ENCODE measurements at places on chromosomes 11 and 22.

GRCh38 chr11:72739240-72740059 lies 12.8 kb downstream of the ARAP1 start:
- no peak for DNase-seq

DNA sequence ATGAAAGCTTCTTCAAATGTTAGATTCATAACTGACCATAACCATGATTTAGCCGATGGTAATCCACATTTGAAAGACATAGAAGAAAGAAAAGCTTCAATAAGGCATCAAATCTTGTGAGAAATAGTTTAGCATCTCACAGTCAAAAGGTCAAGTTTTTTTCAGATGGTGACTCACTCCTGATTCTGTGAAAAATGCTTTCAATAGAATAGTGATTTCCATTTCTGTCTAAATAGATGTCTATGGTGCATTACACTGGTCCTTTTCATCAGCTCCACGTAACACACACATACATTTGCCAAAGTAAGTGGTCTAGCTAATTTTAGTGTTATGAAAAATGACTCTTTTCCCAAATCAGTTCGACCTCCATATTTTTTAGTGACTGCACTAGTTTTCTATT lies 139.2 kb downstream of the LRRC4C start:
- no peak for DNase-seq

DNA sequence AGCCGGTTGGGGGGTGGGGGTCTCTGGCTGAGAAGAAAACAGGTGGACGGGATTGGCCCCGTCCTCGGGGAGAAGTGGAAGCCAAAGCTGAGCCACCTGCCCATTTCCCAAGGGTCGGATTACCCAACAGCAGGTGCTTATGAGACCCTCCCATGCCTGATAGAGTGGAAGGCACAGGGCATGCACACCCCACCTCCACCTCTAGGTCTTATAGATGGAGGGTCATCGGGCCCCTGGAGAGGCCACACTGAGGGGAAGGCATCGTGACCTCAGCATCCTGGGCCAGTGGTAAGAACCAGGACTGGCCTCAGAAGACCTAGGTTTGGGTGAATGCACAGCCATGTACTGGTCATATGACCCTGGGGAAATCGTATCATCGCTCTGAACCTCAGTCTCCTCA lies 85.9 kb downstream of the BUD13 start:
- no peak for DNase-seq

- DNase-seq: no peak
These were observed 79.9 kb upstream of the VPREB1 start for GRCh38 chr22:22164541-22165272.

DNA sequence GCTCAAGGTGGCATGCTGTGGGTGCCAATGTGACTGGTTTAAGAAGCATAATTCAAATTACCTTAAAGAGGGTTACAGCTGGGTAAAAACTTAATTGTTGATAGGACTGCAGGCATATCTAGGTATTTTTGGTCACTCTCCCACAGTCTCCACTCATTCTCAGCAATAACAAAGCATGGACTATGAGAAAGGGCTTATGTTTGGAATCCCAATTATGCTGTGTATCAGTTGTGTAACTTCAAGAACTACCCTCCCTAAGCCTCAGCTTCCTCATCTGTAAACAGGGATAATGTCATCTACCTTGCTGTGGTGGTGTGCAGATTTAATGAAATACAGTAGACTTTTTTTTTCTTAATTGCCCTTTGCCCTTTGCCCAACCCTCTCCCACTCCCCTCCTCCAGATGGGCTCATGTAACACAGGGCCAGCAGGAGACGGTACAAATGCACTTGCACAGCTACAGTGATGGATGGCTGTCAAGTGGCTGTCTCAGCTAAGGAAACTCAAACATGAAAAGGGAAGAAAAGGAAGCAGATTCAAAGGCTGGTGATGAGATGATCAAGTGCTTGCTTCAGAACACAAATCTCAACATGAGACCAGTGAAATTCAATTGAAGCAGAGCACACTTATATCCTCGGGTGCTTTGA lies 37.6 kb downstream of the MAP6 start:
- DNase-seq: no peak

- no peak for DNase-seq
These were observed 5.2 kb downstream of the TSPAN4 start for GRCh38 chr11:847876-848275.

GRCh38 chr11:5210376-5210885 lies 9.9 kb upstream of the OR51V1 start:
- no peak for DNase-seq

- no peak for DNase-seq
These were observed 21.4 kb downstream of the FJX1 start for GRCh38 chr11:35639591-35640179.

- no peak for DNase-seq
These were observed 560.4 kb downstream of the TBC1D22A start for GRCh38 chr22:47322854-47323253.

DNA sequence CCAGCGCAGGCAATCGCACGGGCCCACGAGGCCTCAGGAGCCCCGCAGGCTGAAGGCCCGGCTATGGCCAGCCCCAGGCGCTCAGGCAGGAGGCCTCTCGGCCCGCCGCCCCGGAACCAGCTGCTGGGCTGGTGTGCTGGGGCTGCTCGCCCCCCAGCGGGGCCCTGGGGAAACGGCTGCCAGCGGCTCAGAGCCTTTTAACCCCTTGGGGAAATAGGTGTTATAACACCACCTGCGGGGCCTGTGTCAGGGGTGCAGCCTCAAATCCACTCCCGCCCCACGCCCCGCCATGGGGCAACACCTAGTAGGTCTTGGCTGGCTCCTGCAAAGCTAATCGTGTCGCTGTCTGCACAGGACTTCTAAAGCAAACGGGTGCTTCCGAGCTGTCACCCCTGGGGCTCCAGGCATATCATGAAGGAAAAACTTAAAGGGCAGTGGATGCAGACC lies 237.4 kb downstream of the TTC28 start:
- peak; percentile 19 for DNase-seq

GRCh38 chr11:124762624-124763155 lies 600 bp upstream of the ESAM start:
- DNase-seq: no peak

DNA sequence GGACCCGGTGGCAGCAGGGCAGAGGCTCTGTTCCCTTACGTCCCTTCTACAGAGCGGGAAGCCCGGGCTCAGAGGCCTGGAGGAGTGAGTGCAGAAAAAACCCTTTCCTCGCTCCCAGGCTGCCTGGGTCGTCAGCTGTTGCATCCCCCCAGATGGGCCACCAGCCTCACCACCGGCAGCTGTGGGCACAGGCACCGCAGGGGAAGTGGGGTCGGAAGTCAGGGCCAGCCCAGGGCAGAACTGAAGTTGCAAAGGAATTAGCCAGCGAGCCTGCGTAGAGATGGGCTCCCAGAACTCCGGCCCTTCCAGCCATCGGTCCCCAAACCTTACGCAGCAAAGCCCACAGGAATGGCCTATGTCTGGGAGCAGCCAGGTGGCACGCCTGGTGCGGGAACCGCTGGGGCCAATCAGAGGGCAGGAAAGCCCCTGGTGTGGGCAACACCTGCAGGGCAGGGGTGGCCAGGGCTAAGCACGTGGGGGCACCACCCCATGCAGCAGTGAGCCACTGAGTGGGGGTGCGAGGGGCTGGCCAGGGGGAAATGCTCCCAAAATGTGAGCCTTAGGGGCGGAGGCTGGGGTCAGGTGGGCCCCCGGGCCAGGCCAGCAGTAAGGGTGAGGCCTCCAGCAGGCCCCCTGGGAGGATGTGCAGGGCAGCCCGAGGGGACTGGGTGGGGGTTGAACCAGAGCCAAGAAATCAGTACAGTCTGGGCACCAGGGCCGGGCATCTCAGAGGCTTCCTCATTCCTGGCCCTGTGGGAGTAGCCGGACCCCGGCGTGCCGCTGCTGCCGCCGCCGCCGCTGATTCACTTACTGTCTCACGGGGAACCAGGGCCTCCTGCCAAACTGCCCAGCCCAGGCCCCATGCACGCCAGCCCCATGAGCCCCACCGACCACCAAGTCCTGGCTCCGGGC lies 58.2 kb downstream of the WNT7B start:
- no peak for DNase-seq

DNA sequence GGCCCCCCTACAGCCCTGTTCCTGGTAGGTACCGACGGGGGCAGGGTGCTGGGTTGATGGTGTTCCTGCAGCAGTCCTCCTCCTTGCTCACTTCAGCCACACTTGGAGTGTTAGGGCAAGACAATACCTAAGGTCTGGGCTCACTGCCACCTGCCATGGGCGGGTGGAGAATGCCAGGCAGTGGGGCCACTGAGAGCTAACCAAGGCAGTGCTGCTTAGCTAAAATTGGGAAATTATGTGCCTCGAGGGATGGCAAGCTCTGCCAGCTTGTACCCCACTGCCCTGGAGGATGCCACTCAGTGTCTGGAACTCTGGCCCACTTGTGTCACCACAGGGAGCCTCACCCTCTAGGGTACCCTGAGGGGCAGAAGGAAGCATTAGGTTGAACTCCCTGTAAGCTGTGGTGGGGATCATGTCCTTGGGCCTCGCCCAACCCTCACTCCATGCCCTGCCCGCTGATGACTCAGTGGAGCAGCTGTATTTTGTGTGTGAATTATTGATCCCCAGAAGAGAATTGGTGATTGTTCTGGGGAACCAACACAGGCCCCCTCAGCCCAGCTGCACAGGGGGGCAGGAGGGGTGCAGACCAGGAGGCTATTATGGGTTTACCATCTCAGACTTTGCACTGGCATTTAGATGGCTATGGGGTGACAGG lies 17.7 kb downstream of the PHLDB1 start:
- DNase-seq: no peak

DNA sequence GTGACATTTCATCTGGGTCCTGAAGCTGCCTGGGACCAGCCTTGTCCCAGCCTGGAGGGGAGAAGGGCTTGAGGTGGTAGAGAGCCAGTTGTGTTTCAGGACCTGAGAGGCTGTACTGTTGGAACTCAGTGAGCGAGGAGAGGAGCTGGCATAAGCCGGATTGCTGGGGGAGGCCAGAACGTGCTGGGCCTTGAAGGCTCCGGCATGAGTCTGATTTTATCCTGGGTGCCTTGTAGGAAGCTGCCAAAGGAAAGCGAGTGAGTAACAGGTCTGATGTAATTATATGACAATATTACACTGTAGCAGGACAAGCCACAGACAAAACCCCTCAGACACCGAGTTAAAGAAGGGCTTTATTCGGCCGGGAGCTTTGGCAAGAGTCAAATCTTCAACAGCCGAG lies 17.2 kb downstream of the AP2A2 start:
- DNase-seq: no peak

DNA sequence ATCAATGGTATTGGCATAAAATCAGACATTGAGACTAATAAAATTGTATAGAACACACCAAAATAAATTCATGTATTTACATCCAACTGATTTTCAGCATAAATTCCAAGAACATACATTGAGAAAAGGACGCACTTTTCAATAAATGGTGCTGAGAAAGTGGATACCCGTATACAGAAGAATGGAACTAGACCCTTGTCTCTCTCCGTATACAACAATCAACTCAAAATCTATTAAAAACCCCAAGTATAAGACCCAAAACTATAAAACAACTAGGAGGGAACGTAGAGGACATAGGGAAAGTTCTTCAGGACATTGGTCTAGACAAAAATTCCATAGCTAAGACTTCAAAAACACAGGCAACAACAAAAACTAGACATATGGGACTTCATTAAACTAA lies 97.4 kb downstream of the GGTLC2 start:
- no peak for DNase-seq

DNA sequence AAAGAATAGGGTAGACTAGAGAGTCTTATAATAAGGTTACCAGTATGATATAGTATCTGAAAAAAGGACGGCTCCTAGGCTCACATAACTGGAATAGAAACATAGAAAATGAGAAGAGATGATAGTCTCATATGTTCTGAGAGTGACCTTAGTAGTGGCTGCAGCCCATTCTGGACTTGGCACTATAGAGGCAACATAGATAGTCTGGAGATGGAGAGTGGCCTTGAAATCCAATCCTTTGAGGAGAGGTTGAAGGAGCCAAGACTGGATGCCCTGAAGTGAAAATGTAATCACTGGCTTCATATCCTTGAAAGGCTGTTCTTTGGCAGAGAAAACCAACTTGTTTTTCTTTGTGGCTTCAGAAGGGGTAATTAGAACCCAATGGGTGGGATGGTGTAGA lies 81.1 kb downstream of the STIM1 start:
- DNase-seq: no peak

DNA sequence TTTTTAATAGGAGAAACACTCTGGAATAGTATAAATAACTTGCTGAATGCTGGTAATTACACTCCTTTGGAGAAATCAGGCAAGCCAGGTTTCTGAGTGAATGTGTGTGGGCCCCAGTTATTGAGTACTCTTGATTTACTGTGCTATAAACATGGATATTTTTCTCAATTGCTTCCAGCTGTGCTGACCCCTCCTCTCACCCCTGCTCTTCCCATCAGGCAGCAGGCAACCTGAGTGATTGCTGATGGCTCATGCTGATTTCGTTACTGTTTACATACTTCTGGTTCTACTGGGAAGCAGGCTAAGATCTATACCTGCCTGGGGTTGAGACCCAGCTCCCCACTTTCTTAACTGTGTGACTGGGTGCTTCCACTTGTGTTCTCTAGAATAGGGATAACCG lies 68.5 kb downstream of the DHCR7 start:
- no peak for DNase-seq

DNA sequence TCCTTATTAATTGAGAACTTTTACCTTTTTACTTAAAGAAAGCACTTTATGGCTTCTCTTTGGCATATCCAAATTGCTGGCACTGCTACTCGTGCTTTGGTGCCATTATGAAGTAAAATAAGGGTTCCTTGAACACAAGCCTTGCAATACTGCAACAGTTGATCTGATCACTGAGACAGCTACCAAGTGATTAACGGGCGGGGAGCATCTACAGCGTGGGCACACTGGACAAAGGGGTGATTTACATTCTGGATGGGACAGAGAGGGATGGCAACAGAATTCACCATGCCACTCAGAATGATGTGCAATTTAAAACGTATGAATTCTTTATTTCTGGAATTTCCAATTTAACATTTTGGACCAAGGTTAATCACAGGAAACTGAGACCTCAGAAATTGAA lies 7.7 kb downstream of the CHRDL2 start:
- no peak for DNase-seq

DNA sequence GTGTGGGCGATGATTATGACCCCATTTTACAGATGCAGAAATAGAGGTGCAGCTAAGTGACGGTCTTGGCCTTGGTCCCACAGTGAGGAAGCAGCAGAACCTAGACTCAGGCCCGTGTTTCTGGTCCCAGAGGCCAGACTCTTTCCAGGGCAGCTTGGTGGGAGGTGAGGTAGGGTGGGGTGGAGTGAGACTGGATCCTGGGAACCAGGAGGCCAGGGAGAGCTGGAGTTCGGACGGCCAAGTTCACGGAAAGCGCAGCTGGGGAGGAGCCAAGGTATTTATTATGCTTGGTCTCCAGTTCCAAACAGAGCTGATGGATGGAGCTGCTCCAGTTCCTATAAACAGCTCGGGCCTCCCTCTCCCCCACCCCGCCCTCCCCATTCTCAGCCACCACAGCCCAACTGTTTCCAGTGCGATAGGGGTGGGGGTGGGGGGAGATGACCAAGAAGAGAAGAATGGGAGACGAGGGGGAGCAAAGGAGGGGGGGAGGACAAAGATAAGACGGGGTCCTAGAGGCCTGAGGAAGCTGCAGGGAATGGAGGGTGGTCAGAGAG lies 16.2 kb downstream of the LRRC32 start:
- no peak for DNase-seq
